Activated CD4-positive, alpha-beta T cell treated with anti-CD3 and anti-CD28 coated beads, Interleukin-2, amount 50 U/mL, for 4 hours (primary cell): ENCODE measurements at places on chromosomes 12 and 14.

DNA sequence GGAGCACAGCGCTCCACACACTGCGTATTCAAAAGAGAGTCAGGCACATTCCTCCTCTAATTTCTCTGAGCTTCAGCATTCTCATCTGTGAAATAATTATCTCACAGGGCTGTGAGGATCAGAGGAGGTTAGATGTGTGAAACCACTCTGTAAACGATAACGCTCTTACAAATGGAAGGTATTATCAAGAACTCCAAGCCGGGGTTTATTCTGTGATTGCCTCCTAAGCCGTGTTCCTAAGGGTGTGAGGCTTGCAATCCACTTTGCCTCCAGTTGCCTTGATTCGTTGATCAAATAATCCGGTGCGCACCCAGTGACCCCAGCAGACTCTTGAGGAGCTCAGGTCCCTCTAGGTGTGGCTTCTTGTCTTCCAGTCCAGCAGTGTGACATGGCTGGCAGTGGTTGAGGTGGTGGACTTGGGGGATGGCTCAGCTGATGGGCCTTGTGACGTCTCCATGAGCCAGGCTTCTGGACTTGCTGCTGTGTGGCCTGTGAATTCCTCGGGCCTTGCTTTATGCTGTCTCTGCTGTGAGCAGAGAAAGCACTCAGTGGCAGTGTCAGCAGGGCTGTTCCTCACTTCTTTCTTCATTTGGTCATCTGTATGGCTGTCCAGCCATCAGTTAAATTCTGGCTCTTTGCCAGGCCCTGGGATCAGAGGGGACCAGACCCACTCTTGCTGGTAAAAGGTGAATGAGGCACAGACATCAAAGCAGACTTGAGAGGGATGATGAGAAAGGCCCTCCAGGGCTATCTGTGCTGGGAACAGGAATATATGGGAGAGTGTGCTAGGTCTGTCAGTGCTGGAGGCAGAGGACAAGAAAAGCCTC is 71.0 kb downstream of the SLC25A47 start:
- no peak for DNase-seq

DNA sequence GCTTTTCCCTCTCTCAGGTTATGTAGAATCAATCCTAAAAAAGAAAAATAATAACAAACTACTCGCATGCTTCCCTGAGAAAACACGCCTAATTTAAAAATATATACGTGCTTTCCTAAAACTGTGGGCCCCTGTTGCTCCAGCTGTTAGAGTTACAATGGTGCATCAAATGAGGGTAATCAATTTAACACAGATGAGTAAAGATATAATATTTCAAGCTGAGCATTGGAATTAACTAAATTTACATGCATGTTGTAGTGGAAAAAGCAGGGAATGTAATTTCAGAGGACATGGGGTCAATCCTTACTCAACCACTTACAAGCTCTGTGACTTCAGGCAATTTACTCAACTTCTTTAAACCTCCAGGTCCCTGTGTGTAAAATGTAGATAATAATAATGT is 22.4 kb upstream of the LGR5 start:
- DNase-seq = no peak

DNA sequence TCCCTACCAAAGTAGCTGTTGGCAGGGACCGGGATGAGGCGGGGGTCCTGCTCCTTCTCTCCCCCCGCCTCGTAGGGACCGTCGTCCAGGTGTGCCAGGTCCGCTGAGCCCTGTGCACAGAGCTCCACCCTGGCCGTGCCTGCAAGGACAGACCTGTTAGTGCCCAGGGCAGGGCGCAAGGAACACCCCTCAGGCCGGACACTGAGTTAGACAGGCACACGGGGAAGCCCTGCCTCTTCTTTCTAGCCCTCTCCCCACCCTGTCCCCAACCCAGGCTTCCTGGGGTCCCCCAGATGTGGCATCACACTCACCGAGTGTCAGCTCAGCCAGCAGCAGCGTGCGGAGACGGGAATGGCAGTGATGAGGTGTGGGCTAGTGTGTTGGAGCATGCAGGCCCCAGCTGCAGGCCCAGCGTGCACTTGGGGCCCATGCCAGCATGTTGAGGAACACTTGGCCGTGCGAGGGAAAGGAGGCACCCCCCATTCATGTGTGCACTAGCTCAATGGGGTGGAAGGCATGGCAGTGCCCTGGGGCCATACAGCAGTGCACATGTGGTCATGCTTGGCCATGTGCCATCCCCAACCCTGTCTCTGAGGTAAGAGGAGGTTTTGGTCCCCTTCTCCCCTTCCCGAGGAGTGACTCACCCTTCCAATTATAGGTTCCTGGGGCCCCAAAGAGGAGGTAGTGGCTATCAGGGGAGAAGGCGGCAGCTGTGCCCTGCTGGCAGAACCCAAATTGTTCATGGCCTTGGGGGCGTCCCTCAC is 7.3 kb downstream of the ITGA7 start:
- no peak for DNase-seq

DNA sequence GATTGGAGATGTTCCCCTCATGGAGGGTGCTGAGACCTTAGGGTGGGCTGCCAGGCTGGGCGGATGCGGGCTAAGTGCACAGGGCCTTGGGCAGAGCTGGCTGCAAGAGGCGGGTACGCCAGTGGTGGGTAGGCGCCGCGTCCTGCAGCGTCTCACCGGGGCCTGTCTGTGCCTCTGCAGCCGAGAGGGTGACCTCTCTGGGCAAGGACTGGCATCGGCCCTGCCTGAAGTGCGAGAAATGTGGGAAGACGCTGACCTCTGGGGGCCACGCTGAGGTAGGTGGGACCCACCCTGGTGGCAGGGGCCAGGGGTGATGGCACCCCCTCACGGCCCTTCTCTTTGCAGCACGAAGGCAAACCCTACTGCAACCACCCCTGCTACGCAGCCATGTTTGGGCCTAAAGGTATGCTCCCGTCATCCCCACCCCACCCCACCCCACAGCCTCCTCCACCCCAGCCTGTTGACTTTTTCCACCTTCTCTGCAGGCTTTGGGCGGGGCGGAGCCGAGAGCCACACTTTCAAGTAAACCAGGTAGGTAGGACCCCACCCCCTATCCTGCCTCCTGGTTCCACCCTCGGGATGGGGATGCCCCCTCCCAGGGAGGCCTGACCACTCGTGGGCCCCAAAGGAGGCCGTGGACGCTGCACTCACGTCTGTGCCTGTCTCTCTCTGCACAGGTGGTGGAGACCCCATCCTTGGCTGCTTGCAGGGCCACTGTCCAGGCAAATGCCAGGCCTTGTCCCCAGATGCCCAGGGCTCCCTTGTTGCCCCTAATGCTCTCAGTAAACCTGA is 1.5 kb downstream of the CRIP1 start:
- no peak for DNase-seq

GRCh38 chr12:28318273-28318672 is 128.0 kb downstream of the CCDC91 start:
- DNase-seq = no peak

DNA sequence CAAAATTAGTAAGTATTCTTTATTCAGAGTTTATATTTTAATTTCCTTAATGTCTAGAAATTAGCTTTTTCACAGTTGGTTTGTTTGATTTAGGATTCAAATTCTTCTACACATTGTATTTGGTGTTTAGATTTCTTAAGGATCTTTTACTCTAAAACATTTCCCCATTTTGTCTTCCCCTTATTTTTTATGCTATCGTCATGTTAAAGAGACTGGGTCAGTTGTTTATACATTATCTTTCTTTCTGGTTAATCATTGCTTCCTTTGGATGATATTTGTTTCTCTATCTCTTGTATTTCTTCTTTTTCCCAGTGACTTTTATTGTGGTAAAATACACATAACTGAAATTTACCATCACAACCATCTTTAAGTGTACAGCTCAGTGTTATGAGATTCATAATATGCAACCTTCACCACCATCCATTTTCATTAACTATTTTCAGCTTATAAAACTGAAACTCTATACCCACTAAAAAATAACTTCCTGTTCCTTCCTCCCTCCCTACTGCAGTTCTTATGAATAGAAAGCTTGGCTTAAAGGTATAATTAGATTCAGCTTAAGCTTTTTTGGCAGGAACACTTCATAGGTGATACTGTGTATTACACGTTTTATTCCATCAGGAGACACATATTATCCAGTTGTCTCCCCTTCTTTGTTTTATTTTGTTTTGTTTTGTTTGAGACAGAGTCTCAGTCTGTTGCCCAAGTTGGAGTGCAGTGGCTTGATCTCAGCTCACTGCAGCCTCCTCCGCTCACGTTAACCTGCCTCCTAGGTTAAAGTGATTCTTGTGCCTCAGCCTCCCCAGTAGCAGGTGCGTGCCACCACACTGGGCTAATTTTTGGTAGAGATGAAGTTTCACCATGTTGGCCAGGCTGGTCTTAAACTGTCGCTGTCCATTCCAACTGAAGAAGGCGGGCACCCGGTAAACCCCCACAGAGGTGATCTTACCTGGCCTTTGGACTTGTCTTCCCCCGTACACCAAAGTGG is 45.0 kb downstream of the NOPCHAP1 start:
- DNase-seq = no peak

DNA sequence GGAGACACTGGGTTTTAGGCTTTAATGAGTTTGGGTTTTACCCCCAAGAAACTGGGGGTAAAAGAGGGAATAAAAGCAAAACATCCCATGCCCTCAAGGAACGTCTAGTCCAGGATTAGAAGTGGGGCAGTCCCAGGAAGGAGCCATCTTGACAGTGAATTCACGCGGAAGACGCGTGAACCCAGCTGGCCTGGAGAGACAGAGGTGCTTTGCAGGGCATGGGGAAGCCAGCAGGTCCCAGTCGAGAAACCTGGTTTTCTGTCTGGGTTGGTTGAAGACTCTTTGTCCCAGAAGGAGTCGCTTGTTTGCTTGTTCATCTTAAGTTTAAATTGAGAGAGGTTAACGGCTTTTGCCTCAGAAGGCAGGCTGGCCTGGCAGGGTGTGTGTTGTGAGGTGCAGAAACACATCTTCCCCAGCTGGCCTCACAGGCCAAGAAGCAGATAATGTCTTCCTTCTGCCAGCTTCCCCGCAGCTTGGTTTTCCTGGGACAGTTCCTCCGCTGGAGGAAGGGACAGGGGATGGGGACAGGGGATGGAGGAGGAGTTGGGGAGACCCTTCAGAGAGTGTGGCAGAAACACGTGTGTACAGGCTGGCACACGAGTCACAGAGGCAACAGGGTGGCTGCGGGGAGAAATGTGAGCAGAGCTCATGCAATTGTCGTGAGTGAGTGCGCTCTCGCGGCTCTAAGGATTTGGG is 18.5 kb upstream of the CD9 start:
- no peak for DNase-seq

DNA sequence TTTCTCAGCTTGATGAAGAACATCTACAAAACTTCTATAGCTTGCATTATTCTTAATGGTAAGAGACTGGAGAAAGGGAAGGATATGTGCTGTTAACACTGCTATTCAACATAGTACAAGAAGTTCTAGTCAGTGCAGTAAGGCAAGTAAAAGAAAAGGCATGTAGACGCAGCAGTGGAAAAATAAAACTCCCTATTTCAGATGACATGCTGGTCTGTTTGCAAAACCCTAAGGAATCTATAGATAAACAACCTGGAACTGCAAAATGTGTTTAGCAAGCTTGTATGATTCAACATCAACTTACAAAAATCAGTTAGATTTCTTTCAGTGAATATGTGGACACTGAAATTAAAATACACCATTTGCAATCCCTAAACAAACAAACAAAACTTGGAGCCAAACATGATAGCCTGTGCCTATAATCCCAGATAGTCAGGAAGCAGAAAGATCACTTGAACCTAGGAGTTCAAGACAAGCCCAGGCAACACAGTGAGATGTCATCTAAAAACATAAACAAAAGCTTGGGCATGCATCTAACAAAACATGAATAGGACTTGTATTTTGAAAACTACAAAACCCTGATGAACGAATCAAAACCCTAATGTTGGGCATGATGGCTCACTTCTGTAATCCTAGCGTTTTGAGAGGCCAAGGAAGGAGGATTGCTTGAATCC is 293.6 kb upstream of the RGS6 start:
- DNase-seq = no peak

- no peak for DNase-seq
Observed at GRCh38 chr12:130632642-130633041, 83.5 kb downstream of the RIMBP2 start.

- DNase-seq = no peak
Observed at GRCh38 chr12:22271023-22271422, 63.5 kb downstream of the ST8SIA1 start.

- DNase-seq = no peak
Observed at GRCh38 chr14:96980835-96981234, 183.7 kb downstream of the VRK1 start.

DNA sequence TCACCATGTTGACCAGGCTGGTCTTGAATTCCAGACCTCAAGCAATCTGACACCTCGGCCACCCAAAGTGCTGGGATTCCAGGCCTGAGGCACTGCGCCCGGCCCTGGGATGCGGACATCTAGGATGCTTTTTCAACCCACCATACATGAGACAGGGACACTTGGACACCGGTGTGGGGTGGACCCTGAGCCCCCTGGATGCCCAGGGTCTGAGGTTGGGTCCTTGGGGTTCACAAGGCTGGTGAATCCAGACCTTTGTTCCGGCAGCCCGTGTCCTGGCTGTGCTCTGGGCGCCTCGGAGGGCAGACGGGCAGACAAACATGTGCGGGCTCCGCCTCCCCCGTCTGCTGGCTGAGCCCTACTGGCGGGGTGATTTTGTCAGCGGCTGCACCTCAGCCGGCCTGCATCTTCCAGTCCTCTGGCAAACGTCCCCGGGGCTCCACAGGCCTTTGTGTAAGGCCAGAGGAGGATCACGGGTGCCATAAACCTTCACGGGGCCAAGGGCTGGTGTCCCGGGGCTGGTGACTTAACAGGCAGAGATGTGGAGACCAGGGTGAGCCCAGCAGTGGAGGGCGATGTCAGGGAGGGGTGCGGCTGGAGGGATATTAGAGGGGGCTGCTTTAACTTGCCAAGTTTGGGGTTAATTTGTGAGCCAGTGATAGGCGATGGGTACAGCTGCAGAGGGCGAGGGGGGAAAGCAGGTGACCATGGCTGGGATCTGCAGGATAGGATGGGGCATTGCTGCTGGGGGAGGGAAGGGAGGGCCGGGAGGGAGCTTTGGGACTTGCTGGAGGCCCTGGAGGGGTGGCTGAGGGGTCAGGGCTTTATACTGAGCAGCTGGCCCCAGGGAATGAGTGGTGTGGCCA is 5.8 kb downstream of the ASPG start:
- no peak for DNase-seq

DNA sequence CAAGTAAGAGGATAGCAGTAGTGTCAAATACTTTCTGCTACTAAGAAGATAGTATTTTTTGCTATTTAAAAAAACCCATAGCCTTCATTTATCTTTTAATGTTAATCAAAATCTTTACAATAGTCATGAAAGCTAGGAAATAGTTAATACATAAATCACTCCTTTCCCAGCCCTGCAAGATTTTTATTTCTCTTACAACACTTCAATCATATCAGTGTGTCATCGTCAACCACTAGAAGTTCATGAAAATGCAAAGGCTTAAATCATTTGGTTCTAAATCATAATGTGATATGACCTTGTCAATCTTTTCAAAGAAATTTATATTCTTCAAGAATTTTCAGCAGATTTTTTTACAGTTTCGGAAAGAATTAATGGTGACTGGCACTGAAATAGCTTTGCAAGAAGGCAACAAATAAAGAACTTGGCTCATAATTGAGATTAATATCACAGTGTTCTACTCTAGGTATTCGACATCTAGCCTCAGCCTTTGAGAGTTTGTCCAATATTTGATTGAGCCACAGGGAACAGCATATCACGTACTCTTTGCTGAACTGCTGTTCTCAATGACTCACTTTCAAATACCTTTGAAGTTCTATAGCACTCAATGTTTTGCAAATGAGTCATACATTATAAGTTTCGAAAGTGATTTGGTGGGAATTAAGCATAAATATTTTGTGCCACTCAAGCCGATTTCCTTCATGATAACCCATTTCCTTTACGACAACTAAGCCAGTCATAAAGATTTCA is 384.0 kb upstream of the FOXG1 start:
- no peak for DNase-seq
